ENCODE measurements at places on chromosomes 12 and 14.

DNA sequence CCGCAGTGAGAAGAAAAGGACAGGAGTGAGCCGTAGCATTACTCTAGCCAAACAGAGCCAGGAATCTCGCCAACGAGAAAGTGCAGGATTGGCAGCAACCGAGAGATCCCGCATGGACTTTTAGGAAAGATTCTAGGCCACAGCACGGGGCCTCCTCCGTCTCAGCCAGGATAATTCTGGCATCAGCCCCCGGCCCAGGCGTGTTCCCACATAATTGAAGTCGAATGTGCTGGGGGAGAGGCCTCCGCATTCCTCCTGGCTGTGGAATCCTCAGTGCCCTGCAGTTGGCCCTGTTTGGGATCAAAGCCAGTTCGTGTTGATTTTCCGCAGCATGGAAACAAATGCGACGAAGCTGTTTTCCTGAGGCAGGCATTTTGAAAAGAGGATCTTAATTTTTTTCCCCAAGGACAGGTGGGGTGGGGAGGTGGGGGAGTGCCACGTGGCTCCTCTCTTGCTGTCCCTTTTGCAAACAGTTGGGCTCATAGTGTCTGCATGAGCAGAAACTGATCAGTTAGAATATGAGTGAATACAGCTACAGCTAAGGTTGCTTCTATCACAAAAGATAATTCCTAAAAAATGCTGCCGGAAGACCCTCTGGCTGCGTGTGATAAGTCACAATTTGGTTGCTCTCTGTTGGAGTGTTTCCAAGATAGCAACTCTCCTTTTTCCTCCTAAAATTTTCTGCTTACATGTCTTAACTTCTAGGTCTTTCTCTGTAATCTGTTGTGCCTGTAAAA, 37.3 kb upstream of the ATXN2 start:
- DNase-seq = no peak

GRCh38 chr12:102374190-102374589, 106.2 kb downstream of the IGF1 start:
- DNase-seq = no peak

GRCh38 chr12:31023271-31023724, 50.4 kb upstream of the DDX11 start:
- DNase-seq = no peak

- DNase-seq = no peak
These were observed 10.7 kb downstream of the TCTN2 start for GRCh38 chr12:123681605-123682004.

DNA sequence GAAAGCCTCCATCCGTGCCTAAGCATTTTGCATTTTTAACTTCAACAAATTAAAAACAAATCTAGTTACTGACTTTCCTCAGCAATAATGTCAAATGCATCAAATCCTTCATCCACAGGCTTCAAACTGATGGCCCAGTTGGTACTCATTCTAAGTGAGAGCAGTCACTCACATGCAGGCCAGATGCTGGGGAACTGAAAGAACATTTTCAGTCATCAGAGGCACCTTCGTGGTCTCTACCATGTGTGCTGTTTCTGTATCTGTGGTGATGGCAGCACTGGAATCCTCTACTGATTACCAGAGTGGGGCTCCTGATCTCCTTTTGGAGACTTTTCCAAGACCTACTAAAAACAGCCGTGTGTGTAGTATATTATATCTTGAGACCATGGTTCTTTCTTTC, 145.2 kb downstream of the PRIMA1 start:
- DNase-seq = no peak

- DNase-seq = no peak
These were observed 211.2 kb upstream of the AVPR1A start for GRCh38 chr12:63362166-63362565.

GRCh38 chr12:75360920-75361319, 26.4 kb downstream of the GLIPR1L1 start:
- DNase-seq = no peak

DNA sequence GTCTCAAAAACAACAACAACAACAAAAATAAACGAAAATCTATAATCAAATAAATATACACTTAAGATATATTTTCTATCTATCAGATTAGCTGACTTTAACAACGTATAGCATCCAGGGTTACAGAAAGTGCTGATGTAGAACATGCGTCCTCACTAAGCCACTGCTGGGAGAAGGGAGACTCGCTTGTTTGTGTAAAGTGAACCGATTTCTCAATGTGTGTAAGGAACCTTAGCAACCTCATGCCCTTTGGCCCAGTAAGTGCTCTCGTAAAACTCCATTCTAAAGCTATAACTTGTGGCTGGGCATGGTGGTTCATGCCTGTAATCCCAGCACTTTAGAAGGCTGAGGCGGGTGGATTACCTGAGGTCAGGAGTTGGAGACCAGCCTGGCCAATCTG, 23.8 kb downstream of the NFKBIA start:
- no peak for DNase-seq

GRCh38 chr12:26467351-26467750, 272.0 kb downstream of the SSPN start:
- DNase-seq = no peak

- no peak for DNase-seq
These were observed 76.7 kb downstream of the DIP2B start for GRCh38 chr12:50581226-50582184.

DNA sequence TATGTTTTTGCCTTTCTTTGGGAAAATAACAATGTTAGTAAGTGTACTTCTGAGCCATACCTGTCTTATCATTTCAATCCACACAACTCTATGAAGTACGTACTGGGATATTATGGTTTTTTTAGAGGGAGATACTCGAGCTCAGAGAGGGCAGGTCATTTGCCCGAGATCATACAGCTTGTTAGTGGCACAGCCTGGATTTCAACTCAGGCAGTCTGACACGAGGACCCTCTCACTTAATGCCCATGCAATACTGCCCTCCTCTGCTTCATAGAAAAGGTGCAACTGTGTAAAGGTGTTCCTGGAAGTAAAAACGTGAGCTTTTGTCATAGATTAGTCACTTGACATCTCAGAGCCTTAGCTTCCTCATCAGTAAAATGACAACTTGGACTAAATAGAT, 128.0 kb downstream of the NDUFA12 start:
- no peak for DNase-seq

DNA sequence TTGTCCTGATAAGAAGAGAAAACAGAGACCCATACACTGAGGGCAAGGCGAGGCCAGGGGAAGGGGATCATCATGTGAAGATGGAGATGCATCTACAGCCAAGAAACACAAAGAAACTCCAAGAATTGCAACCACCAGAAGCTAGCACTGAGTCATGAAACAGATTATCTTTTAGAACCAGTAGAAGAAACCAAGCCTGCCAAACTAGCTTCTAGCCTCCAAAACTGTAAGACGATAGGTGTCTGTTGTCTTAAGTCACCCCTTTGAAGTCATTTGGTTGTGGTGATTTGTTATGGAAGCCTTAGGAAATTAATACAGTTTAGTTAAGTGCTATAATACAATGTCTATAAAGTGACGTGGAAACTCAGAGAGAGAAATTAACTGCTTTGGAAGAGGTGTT, 15.4 kb downstream of the KCNC2 start:
- no peak for DNase-seq

- no peak for DNase-seq
These were observed 35.3 kb downstream of the SLC6A15 start for GRCh38 chr12:84877340-84877739.

DNA sequence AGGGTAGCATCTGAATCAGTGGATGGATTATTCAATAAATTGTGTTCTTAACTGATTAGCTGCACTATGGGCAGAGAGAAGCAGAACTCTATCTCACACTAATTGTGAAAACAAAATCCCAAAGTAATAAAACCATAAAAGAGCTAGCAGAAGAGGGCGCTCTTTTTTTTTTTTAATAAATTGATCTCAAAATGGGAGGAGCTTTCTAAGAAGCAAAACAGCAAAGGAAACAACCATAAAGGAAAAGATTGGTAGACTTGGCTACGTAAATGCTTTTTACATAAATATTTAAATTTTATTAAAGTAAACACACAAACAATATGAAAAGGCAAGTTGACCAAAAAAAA, 1.5 kb upstream of the TM7SF3 start:
- no peak for DNase-seq

GRCh38 chr12:30519535-30519934, 176.1 kb downstream of the IPO8 start:
- no peak for DNase-seq
